ENCODE measurements at places on chromosomes 12 and 14.

DNA sequence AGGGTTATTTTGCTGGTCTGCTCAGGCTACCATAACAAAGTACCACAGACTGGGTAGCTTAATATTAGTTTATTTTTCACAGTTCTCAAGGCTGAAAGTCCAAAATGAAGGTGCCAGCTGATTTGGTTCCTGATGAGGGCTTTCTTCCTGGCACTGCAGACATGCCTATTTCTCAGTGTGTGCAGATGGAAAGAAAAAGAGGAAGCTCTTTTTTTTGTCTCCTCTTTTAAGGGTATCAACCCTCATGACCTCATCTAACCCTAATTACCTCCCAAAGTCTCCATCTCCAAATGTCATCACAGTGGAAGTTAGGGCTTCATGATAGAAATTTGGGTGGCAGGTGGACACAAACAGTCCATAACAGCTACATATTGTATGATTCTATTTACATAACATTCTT lies 25.0 kb upstream of the POLR3B start:
- no peak for DNase-seq

- DNase-seq = no peak
These were observed 950.7 kb upstream of the FLRT2 start for GRCh38 chr14:84579292-84579691.

GRCh38 chr14:56102941-56103340 lies 15.3 kb upstream of the PELI2 start:
- DNase-seq = no peak

- no peak for DNase-seq
These were observed 26.2 kb downstream of the TMEM30B start for GRCh38 chr14:61254808-61255526.

DNA sequence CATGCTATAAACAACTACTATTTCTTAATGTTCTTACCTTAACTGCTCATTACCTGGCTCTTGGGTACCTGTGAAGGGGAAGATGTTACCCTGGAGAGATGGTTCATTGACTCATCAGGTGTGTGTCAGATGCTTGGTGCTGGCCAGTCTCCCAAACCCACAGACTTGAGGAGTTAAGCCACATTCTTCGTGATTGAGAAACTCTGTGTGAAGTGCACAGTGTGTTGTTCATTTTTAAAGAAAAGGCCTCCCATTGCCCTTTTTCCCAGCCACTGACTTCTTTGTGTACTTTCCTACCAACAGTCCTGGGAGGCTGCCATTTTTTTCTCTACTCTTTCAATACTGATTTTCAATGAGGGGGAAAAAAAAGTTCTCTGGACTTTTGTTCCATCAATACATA lies 3.2 kb downstream of the MGST1 start:
- no peak for DNase-seq

DNA sequence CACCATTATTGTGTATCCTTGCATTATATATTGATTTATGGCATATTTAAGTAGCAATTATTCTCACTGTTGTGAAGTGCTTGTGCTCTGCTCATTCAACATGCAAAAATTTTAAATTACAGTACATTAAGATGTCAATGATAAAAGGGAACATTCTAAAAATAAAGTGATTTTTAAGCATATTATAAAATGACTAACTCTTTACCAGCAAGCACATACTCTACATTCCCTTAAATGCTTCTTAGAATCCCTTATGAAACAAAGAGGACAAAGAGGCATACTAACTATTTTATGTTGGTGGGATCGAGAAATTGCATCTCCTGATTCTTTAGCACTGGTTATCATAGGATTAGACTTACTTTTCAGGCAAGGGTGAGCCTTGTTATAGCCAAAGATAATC lies 46.6 kb upstream of the ZDHHC17 start:
- DNase-seq = no peak

DNA sequence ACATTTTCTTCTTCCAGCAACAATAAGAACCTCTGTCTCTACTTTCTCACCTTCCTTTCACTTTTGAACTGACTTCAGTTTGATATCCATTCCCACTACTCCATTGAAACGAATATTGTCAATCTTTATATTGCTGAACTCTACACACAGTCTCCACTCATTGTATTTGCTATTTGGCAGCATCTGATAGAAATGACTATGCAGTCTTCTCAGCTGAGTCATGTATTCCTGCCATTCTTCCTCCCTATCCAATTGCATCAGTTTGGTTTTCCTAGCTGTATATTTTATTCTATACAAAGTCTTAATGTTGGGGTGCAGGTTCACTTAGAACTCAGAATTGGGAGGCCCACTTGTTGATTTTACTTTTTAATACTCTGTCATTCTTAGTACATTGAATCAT lies 107.5 kb upstream of the CPNE8 start:
- DNase-seq = no peak

DNA sequence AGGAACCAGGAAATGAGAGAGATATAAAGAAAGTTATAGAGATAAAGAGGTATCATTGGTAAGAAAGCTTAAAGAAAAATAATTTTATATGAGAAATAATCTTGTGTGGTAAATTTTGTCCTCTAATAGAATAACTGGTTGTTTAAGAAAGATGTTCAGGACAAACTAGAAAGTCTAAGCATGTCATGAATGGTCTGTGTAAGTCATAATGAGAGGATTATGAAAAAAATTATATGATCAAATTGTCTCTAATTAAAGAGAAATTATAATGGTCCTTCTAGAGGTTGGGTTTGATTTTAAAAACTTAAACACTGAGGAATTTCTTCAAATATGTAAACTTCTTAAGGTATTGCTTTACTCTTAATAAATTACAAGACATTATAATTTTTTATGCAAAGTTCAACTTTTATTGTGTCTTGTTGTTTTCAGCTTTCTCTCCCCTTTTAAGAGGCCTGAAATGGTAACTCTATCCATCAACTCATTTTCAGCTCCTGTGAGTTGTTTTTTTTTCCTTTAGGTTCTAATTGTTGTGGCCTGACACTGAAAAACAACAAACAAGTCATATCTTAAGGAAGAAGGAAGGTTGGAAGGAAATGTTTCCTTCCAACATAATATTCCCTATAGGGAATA lies 88.2 kb upstream of the CNOT2 start:
- DNase-seq = no peak

- no peak for DNase-seq
These were observed 1.9 kb downstream of the HSP90AA1 start for GRCh38 chr14:102084931-102085330.

DNA sequence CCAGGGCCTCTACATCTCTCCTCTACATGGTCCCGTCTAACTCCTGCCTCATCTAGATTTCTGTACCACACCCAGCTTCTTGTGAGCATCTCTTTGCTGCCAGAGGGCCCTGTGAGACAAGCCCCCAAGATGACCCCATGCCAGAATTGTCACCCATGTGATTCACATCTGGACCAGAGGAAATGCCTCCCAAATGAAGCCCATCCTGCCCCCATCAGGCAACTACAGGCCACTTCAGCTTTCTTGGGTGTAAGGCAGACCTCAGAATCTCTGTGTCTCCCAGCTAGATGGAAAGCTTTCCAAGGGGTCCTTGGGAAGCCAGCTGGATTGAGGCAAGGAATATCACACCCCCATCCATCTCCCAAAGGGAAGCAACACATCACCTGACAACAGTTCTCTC lies 9.3 kb upstream of the OAS3 start:
- DNase-seq = no peak

DNA sequence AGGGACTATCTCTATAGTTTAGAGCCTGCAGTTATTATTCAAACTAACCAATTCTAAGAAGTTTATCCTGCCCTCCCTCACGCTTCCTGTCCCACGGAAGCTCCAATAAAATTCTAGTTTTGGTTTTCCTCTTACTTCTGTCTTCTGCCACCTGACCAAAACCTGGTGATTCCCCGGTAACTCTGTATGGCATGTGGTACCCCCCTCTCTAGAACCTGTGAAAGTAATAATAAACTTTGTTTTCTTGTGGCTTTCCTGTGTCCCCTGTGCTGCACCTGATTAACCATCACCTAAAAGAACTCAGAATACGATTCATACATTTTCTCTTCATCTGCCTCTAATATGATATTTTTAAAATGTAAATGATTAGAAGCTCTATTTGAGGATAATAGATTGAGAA lies 379.8 kb downstream of the APAF1 start:
- DNase-seq = no peak

GRCh38 chr14:76767681-76768656 lies 6.7 kb downstream of the VASH1 start:
- no peak for DNase-seq

GRCh38 chr14:23447361-23448350 lies 12.2 kb upstream of the MYH7 start:
- DNase-seq = no peak

DNA sequence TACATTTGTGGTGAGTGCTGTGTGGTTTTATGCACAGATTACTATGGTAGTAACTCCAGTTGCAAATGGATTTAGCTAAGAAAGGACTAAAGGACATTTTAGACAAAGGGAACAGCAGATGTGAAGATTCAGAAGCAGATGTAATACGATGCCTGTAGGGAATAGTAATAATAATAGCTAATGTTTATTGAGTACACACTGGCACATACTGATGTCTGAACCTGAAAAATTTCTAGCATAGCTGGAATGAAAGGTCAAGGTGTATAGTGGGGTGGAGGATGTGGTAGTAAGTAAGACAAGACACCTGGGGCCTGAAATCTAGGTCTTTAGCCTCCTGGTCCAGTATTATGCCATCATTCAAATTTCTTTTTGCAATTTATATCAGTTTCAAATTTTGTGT lies 54.3 kb upstream of the LRTM2 start:
- no peak for DNase-seq

GRCh38 chr14:101820283-101820798 lies 58.8 kb downstream of the PPP2R5C start:
- DNase-seq = no peak

DNA sequence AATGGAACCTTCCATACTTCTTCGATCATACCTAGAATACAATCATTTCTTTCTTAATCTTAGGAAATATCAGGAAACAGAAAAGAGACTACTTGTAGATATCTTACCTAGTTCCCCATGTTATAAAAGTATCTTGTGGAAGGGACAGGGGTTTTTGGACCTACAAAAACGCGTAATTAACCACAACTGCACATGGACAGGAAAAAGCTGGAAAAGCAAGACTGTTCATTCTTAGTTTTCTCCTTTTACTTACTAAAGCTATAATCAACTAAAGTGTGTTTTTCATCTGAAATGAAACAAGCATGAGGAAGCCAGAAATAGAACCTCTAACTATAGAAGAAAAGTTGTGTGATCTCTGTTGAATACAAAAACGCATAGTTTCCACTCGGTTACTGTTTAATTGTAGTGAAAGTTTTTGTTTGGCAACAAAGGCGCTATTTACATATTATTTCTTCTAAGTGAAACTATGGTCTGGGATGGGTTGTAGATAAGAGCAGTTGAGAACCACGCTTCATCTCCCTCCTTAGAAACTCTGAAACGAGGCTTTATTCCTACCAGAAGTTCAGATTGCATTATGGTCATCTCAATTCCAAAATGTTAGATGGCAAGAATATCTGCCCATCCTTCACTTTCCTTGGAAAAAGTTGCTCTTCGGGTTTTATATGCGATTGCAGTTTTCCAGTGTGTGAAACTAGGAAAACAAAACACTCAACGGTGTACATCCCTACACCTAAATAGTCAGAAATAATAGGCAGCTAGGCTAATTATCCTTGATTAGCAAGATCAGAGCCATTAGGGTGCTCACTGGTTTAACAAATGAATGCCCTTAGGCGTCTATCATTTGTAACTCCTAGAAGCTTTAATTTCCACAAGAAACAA lies 1.1 kb downstream of the BCAT1 start:
- no peak for DNase-seq

DNA sequence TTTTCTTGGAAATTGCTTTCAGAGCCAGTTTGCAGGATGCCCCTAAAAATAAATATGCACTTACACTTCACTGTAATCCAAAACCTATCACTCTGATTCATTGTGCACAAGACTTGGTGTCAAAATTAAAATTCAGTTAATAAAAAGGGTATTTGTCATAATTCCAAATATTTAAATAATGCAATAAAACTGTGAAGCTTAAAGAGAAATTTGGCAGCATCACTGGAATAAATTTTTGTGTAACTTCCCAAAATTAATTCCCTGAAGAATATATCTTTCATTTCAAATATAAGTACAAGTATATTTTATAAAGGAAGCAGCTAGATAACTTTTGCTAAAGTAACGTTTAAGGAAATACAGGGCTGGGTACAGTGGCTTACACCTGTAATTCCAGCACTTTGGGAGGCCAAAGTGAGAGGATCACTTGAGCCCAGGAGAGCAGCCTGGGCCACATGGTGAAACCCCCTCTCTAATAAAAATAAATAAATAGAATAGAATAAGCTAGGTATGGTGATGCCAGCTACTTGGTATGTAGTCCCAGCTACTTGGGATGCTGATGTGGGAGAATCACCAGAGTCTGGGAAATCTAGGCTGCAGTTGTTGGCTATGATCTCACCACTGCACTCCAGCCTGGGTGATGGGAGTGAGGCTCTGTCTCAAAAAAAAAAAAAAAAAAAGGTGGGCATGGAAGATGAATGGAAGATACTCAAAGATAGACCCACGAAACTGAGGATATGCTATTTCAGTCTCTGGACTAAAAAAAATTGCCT lies 233.8 kb downstream of the FBXL14 start:
- DNase-seq = no peak

DNA sequence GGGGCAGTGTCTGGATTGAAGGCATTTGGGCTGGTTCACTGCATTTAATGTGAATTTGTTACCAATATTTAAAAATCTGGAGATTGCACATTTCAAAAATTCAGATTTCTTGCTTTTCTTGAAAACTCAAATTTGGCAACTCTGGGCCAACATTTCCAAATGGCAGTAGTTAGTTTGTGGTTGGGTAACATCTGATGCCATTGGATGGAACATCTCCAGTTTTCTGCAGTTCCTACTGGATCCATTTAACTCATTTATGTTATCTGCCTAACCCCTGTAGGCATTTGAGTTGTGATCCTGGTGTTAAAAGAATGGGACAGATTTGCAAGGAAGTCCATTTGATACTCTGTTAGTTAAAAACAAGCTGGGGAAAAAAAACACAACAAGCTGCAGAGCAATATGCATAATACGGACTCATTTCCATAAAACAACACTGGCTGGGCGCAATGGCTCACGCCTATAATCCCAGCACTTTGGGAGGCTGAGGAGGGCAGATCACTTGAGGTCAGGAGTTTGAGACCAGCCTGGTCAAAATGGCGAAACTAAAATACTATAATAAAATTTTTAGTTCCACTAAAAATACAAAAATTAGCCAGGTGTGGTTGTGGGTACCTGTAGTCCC lies 7.9 kb downstream of the EIF2B2 start:
- DNase-seq = no peak

- no peak for DNase-seq
These were observed 78.2 kb upstream of the OSBPL8 start for GRCh38 chr12:76637807-76638206.

DNA sequence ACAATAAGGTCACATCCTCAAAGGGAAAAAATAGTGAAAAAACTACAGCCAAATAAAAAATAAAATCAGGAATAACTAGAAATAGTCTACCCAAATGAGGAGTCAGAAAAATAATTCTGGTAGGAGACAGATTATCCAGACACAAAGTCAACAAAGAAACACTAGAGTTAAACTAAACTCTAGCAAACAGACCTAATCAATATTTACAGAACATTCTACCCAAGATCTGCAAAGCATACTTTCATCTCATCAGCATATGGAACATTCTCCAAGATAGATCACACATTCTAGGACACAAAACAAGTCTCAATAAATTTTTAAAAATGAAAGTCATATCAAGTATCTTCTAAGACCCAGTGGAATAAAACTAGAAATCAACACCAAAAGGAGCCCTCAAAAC lies 20.4 kb upstream of the TSPAN8 start:
- no peak for DNase-seq
